ENCODE measurements at places on chromosomes 7 and 10.

DNA sequence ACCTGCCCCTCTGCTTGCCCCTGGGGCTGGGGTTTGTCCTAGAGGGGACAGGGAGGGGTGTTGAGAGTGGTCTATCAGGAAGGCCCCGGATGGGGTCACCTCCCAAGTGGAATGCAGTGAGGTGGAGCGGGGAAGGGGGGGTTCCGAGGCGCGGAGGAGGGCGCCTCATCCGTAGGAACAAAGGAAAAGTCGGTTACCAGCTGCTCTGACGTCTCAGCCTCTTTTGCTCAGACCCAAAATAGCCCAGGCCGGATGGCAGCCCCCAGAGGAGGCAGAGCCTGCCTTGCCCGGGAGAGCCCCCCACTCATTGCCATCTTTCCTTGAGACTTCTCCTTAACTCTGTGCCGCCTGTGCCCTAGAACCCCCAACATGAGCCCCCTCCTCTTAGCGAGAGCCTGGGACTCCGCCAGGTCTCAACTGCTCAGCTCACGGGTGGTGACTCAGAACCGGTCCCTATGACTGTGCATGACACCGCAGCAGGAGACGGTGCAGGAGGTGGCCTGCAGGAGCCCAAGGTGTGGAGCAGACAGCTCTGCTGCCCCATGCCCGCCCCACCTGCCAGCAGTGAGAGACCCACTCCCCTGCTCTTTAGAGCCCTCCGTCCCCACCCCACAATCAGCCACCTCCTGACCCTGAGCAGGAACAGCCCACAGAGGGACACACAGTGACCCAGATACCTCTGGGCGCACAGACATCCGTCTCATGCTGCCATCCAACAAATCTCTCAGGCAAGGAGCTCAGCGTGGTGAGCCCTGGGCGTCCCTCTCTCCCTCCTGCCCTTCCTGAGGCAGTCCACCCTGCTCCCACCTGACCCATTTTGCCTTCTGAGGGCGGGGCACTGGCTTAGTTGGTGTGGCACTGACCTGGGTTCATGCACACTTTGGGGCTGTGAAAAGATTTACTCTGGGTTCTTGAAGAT, 13.1 kb downstream of the STX1A start:
- DNase-seq, result no peak

- DNase-seq, result no peak
Observed at GRCh38 chr7:127760436-127761031, 108.5 kb downstream of the SND1 start.

DNA sequence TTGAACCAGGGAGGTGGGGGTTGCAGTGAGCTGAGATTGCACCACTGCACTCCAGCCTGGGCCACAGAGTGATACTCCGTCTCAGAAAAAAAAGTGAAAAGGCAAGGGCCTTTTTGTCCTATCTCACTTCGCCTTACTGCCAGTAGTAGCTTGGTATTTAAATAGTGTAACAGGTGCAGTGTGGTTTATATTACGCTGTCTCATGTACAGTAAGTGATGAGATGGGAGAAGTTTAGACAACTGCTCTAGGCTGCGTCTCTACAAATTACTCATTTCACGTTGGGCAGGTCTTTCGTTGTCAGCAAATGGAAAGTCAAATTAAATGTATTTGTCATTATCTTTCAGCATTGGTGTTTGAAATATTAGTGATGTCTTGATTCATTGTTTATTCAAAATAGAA, 15.5 kb upstream of the PFKFB3 start:
- DNase-seq, result no peak

DNA sequence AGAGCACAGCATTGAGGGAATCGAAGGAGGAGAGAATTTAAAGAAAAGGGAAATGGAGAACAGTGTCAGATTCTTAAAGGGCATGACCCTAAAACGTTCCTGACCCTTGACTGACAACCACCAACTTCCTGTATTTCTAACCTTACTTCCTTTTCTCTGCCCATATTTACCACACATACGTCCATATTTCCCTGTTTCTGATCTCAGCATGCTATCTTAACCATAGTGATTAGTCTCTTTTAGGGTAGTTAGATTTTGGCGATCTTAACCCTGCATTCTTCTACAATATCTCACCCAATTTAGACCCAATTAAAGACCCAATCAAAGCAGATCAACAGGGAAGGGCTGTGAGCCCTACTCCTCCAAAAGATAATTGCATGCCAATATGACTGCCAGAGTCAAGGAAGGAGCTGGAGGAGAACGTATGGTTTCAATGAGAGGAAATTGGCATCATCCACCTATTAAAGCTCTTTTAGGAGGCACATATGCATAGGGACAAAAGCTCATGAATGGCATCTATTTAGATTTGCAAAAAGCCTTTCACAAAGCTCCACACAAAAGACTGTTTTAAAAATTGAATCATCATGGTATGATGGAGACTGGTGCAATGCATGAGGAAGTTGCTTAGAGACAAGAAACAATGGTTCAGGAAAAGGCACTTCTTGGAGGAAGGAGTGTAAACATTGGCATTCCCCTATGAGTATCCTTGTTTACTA, 49.0 kb upstream of the ARHGAP12 start:
- no peak for DNase-seq

DNA sequence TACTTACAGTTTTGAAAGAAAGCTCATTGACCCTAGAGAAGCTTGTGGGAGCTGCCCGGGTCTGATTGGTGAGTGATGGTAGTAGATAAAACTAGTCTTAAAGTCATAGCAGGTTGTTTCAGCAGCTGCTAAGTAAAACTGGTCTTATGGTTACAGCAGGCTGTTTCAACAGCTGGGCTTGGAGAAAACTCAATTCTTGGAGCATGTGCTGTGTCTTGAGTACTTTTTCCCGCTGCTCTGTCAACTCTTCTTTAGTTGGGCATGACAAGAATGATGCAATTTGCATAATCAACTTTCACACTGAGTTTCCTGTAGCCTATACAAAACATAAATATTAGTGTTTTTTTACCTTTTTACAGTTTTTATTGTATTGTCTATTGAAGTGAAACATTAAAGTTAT, 707.9 kb downstream of the AUTS2 start:
- no peak for DNase-seq

DNA sequence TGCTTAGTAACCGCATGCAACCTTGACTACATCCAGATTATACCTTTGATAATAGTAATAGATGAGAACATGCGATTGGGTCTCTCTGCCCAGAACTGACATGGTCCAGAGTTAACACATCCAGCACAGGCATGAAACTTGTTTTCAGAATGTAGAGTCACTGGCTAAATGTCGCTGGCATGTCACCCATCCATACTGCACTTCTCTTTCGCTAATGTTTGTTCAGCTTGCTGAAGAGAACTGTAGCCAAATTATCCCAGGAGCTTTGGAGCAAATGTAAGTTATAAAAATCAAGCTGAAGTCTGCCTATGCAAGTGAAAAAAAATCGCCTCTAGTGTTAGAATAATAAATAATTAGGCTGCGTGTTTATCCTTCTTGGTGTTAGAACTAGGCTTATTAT, 98.2 kb downstream of the PRTFDC1 start:
- no peak for DNase-seq
